ENCODE measurements at places on chromosomes 5 and 9. TPM values are rescaled to one million over a fixed set of nuclear protein-coding genes. Genes with fewer than 3 reads are reported as not detected.
A peak's percentile ranks its signal among the peaks of the same experiment; 100 is the strongest.

Gene GRM6
- total RNA-seq, result not detected

Gene NR4A3
- not detected for total RNA-seq

Gene DRD1
- 10.0 TPM for total RNA-seq

Gene IRX1
- not detected for total RNA-seq

- DNase-seq, result peak; percentile 57
- no peaks in the 10 kb centered on the region for H3K36me3 ChIP-seq
- no peak overlapping the region for H3K4me3 ChIP-seq
- peak overlapping the region; percentile 76 for H3K27ac ChIP-seq
These were observed 297.0 kb upstream of the TAS2R1 start for GRCh38 chr5:9927106-9927505.

DNA sequence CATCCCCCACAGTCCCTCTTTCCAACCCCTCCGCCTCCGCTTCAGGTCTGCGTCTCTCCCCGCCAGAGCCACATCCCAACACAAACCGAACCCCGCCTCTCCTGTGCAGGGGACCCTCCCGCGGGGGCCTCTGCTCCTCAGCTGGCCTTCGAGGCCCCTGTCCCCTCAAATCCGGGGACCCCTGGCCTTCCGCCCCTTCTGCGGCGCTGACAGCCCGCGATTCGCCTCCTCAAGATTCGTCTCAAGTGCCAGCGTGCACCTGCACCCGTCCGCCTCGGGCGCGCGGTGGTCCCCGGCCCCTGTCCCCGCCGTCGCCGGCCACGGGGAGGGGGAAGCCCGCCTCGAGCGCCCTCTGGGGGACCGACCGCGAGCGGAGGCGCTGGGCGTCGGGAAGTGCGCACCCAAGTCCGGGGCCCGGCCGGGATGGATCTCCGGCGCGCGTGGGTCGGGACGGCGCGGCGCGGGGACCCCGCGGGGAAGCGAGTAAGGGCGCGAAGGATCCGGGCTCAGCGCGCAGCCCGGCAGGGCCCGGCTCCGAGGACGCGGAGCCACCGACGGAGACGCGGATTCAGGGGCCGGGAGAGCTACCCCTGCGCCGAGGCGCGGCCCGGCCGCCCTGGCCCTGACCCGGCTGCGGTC lies 623 bp downstream of the FLT4 start:
- no peaks in the 10 kb centered on the region for H3K36me3 ChIP-seq
- DNase-seq, result no peak
- H3K4me3 ChIP-seq, result no peak overlapping the region
- peaks cover 81% of the 10 kb centered on the region for H3K27me3 ChIP-seq
- 0 out of 2 replicates have a peak, but pooled peaks cover 4% of the 10 kb centered on the region for H3K4me1 ChIP-seq

Gene SHOC1
- not detected for total RNA-seq

Gene MOB3B
- not detected for total RNA-seq

GRCh38 chr5:180494510-180495181 lies 467 bp downstream of the CNOT6 start:
- no peak for DNase-seq
- H3K4me1 ChIP-seq, result peaks cover 17% of the 10 kb centered on the region
- peak overlapping the region; percentile 70 for H3K27ac ChIP-seq

DNA sequence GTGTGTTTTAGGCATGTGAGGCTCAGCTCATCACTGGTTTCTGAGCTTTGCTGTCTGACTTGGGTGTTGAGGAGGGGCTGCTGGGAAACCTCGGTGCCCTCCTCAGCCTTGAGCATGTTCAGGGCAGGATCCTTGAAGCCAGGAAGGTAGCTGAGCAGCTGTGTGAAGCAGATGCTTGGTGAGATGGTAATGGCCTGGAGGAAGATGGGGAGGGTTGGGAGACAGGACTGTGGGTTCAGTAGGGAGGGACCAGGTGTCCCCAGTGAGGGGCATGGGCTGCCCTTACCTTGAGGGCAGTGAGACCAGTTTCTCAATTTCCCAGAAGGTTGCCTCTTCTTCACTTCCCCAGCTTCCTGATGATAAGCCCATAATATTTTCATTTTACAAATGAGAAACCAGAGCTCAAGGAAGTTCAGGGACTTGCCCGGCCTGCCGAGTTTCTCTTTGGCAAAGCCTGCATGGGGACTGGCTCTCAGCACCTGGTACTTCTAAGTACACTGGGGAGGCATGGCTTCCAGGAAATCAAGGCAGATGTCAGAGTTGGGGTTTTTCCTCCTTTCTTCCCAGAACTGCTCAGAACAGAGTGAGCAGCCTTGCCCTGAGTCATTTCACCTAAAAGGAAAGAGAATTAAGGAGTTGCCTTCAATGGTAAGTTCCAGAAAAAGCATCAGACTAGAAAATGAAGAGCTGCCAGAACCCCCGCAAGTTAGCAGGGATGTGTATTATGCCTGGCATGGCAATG lies 225.7 kb downstream of the MAST4 start:
- H3K4me3 ChIP-seq, result no peak overlapping the region
- no peak for DNase-seq
- no peak overlapping the region for H3K27ac ChIP-seq
- H3K36me3 ChIP-seq, result no peaks in the 10 kb centered on the region
- H3K4me1 ChIP-seq, result no peaks in the 10 kb centered on the region
- peaks cover 3% of the 10 kb centered on the region for H3K27me3 ChIP-seq

- no peak overlapping the region for H3K27ac ChIP-seq
- no peaks in the 10 kb centered on the region for H3K27me3 ChIP-seq
- no peak overlapping the region for H3K4me3 ChIP-seq
- no peak for DNase-seq
- no peaks in the 10 kb centered on the region for H3K36me3 ChIP-seq
These were observed 16.2 kb upstream of the PAIP1 start for GRCh38 chr5:43573058-43573457.

GRCh38 chr5:135204151-135204600 lies 170.1 kb upstream of the PITX1 start:
- peak; percentile 94 for DNase-seq
- H3K4me1 ChIP-seq, result peaks cover 28% of the 10 kb centered on the region
- H3K4me3 ChIP-seq, result no peak overlapping the region
- H3K27ac ChIP-seq, result 0 out of 2 replicates have a peak overlapping the region, but pooled peaks have one; percentile 2
- H3K27me3 ChIP-seq, result no peaks in the 10 kb centered on the region

DNA sequence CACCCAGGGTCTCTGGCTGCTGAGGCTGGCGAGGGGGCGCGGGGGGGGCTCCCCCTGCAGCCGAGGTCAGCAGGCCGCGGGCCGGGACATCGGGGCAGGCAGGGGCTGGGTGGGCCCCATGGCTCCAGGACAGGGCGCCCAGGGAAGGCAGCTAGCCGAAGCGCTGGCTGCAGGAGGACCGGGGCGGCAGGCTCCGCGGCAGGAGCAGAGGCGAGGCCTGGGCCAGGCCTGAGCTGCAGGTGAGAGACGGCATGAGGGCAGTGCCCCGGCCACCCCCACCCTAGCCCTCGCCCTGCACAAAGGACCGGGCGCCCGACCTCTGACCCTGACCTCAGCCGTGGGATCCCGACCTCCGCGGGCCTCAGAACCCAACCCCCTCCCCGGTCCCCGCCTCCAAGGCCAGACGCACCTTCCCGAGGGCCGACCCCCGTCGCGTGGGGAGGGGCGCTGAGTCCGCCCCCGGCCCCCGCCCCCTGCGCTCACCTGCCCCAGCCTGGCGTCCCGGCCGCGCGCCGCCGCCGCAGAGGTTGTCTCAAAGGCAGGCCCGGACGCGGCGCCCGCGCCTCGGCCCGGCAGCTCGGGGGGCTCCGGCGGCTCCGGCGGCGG lies 431 bp downstream of the RNF208 start:
- peaks cover 21% of the 10 kb centered on the region for H3K36me3 ChIP-seq
- H3K27me3 ChIP-seq, result no peaks in the 10 kb centered on the region
- DNase-seq, result no peak
- H3K4me1 ChIP-seq, result peaks cover 25% of the 10 kb centered on the region

Gene ZFP37
- total RNA-seq, result 0.31 TPM

DNA sequence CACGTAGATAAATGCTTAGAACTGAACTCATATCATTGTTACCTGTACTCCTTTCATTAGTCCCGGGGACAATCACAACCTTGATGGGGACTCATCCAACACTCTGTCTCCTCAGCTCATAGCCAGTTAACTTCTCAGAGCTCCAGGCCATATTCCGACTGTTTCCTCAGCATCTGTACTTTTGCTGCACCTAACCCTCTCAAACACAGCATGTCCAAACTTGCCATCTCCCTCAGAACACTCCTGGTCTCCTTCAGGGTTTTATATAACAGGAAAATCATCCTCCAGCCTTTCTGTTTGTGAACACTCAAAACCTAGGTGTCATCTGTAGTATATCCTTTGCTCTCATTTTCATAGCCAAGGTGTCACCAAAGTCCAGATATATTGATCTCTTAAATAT lies 150.5 kb downstream of the CDH6 start:
- H3K4me3 ChIP-seq, result no peak overlapping the region
- no peaks in the 10 kb centered on the region for H3K4me1 ChIP-seq
- H3K36me3 ChIP-seq, result no peaks in the 10 kb centered on the region
- no peaks in the 10 kb centered on the region for H3K27me3 ChIP-seq

DNA sequence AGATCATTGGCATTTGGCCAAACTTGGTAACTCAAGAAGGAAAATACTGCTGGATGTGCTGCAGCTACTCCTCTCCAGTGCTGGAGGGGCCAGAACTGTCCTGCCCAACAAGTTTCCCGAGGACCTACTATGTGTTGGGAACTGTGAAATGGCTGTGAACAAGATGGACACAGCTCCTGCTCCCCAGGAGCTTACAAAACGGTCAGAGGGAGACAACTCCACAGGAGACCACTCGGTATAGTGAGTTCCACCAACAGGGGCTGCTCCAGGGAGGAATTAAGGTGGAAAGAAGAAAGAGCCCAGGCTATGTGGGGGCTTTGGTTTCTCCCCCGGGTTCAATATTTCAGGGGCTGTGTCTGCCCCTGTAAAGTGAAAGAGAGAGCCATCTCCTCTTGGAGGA lies 78.8 kb downstream of the GNA14 start:
- no peaks in the 10 kb centered on the region for H3K27me3 ChIP-seq
- no peaks in the 10 kb centered on the region for H3K4me1 ChIP-seq

Gene RAB14
- 30.4 TPM for total RNA-seq

DNA sequence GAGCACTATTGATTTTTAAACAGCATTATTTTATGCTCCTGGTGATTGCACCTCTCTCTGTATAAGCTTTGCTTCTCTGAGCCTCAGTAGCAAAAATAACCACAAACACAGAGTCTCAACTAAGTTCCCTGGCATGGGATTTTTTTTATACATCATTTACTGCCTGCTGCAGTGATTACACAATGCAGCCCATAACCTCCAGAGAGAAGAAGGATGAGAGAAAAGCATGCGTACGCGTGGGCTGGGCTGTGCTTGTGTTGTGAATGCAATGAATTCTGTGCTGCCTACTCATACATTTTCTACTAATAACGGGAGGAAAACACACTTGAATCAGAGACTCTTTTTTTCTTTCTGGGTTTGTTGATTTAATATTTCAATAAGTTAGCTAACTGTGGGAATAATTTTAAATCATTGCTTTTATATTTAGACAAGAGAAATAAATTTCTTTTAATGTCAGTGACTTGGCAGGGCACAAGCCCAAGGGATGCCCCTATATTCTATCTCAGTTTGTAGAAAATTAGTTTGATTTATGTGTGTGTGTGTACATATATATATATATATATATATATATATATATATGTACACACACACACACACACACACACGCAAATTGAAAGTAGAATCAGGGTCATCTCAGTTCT lies 351.5 kb downstream of the MED10 start:
- no peaks in the 10 kb centered on the region for H3K4me1 ChIP-seq
- DNase-seq, result no peak
- H3K27ac ChIP-seq, result no peak overlapping the region
- no peaks in the 10 kb centered on the region for H3K36me3 ChIP-seq
- no peaks in the 10 kb centered on the region for H3K27me3 ChIP-seq

- no peak for DNase-seq
- H3K36me3 ChIP-seq, result no peaks in the 10 kb centered on the region
- no peaks in the 10 kb centered on the region for H3K4me1 ChIP-seq
- no peak overlapping the region for H3K4me3 ChIP-seq
- no peak overlapping the region for H3K27ac ChIP-seq
These were observed 55.3 kb upstream of the MTAP start for GRCh38 chr9:21747175-21747574.

Gene FST
- 7.3 TPM for total RNA-seq

DNA sequence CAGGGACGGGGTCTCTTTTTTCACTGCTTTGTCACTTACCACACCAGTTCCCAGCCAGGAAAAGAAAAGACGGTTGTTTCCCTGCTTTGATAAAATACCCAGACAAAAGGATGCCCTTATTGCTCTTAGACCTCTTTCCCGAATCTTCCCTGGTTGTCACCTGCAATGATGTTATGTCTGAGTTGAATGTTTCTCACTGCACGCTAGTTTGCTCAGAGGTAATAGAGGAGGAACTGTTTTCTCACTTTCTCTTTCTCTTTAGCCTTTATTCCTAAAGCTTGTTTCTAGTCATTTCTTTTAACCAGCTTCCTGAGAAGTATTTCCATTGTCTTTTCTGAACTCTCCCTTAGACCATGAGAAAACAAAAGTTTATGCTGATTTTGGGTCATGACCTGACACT lies 32.9 kb downstream of the ACER2 start:
- no peaks in the 10 kb centered on the region for H3K4me1 ChIP-seq
- H3K27ac ChIP-seq, result no peak overlapping the region
- H3K36me3 ChIP-seq, result no peaks in the 10 kb centered on the region
- no peak overlapping the region for H3K4me3 ChIP-seq

Gene GARIN3
- not detected for total RNA-seq

DNA sequence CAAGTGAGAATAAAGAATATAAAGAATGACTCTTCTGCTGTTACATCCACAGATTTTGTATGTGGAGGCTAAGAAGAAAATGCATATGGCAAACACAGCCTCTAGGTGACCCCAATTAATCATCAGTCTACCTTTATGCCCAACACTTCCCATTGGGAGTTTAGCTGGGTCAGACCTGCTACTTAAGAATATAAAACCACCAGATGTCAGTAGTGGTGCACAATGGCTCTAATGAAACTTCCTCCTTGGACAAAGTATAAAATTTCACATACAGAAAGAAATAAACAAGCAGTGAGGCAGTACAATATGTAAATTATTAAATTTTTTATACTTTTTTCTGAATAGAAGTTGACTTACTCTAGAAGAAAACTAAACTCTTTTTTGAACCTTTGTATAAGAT lies 539.9 kb downstream of the BRINP1 start:
- H3K4me3 ChIP-seq, result no peak overlapping the region
- H3K27ac ChIP-seq, result no peak overlapping the region
- no peaks in the 10 kb centered on the region for H3K36me3 ChIP-seq

DNA sequence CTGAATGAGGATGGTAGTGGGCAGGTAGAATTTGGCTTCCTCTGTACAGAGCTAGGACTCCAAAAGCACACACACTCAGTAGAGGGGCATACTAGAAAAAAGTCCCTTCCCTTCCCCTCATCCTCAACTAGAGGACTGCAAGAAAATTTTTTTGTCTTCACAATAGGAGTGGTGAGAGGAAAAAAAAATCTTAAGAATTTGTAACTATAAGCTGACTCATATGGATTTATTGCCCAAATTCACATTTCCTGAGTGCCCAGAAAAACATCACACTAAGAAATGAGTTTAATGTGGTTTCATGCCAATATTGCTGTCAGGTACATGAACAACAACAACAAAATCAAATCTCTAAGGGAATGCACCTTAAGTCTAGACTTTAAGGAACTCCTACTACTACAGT lies 43.7 kb downstream of the RANBP6 start:
- no peak for DNase-seq
- H3K36me3 ChIP-seq, result no peaks in the 10 kb centered on the region
- H3K4me3 ChIP-seq, result no peak overlapping the region
- no peaks in the 10 kb centered on the region for H3K27me3 ChIP-seq
